ENCODE measurements at places on chromosomes 11 and 22.

- no peak for DNase-seq
These were observed 37.1 kb downstream of the ST3GAL4 start for GRCh38 chr11:126392633-126393013.

DNA sequence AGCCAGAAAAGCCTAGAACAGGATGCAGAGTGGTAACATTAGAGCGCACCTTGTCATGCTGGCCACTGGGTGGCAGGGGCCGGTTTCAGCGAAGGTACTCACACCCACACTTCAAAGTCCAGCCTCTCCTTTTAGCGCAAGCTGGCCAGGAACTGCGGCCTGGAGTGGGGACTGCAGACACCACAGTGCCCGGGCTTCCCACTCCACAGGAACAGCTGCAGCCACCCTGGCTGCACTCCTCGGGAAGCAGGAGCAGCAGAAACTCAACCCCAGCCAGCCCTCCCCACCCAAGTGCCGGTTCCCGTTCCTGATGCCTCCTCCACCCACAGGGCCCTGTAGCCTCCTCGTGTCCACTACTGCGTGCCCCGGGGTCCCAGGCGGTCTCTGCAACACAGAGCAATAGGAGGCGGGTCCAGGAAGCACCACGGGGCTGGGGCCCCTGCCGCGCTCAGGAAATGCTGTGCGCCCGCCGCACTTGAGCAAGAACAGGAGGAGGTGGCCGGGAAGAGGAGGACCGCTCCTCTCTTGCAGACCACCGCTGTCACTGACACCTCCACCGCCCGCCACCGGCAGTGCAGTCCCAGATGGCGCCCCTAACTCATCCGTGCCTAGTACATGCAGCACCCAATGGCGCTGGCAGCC is 2.2 kb downstream of the RFPL2 start:
- DNase-seq = no peak

DNA sequence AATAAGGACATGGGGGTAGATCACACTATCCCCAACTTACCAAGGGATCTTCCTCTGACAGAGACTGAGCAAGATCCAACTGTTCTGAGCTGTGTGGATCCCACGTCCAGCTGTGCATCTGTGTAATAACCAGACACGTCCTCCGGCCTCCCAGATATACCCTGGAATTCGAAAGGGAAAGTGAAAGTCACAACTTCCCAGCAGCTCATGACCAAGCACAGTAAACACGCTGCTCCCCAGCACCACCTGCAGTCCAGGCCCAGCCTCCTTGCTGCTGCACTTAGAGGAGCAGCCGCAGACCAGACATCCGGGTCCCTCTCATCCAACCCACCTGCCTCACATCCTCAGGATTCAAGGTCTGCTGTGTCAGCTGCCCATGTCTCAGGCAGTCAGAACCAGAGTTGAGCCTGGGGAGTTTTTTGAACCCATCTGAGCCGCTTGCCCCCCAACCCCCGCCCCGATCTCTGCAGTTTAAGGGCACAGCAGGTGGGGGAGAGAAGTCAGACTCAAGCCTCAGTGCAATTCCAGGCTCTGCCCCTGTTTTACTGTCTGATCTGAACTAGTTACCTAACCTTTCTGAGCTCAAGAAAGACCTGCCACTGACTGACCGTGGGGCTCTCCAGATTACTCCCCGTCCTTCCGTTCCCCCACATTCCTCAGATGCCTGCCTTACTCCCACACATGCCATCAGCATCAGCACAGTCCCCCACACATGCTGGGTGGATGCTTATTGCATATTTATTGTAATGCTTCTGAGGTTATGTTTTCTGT is at the start of gene APOL2:
Gene APOL2, minus strand, starts transcription at position 127 of the 771 bp plus-strand sequence. CDS start 6,365 bp downstream, outside the sequence.
- DNase-seq = peak; percentile 40

- DNase-seq = no peak
These were observed 65.3 kb downstream of the ARL14EP start for GRCh38 chr11:30387891-30388861.

DNA sequence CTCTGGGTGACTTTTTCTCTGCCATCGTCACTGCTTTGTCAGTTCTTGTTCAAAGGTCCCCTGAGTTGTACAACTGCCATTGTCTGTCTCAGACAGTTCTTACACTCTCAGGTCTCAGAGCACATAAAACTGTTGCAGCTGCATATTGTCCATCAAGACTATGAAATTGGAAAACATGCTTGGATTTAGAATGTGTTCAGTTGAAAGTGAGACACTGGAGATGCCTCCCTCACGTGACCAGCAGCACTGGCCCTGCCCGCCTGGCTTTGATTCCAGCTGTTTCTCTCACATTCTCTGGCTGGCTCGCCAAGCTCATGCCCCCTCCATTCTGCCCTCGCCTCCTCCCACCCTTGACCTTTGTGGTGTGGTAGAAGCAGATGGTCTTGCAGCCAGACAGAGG is 244.2 kb downstream of the NTM start:
- no peak for DNase-seq

- DNase-seq = no peak
These were observed 51.6 kb downstream of the NTM start for GRCh38 chr11:131422029-131422428.

DNA sequence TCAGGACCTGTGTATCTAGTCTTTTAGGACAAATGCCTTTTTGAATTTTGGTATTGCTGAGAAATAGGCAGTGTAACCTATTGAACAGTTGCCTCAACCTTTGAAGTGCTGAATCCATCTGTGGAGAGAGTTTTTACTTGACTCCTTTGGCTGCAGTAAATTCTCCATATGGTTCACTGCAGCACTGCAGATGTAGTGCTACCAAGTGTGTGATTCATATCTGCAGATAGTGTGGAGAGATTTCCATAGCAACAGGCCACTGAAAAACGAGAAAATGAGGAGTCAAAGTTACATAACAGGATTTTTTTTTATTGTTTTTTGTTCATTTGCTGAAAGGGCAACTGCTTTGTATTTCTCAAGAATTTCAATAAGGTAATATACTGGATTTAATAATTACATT is 356.1 kb downstream of the RAB38 start:
- no peak for DNase-seq

DNA sequence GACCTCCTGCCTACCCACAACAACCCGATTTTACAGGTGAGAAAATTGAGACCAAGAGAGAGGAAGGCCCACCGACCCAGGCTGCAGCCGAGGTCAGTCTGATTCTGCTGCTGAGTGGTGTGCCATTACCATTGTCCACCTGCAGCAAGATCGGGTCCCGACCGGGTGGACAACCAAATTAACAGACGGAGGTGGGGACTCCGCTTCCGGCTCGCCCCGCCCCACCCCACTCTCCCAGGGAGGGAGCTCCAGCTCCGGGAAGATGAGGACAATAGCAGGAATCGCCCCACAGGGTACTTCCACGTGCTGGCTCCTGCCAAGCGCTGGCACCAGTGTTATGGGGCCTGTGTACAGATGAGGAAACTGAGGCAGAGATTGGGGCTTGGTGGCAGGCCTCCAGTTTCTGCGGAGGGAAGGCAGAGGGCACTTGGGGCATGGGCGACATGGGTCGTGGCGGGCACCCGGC is 425 bp upstream of the KDELR3 start:
- DNase-seq = no peak

DNA sequence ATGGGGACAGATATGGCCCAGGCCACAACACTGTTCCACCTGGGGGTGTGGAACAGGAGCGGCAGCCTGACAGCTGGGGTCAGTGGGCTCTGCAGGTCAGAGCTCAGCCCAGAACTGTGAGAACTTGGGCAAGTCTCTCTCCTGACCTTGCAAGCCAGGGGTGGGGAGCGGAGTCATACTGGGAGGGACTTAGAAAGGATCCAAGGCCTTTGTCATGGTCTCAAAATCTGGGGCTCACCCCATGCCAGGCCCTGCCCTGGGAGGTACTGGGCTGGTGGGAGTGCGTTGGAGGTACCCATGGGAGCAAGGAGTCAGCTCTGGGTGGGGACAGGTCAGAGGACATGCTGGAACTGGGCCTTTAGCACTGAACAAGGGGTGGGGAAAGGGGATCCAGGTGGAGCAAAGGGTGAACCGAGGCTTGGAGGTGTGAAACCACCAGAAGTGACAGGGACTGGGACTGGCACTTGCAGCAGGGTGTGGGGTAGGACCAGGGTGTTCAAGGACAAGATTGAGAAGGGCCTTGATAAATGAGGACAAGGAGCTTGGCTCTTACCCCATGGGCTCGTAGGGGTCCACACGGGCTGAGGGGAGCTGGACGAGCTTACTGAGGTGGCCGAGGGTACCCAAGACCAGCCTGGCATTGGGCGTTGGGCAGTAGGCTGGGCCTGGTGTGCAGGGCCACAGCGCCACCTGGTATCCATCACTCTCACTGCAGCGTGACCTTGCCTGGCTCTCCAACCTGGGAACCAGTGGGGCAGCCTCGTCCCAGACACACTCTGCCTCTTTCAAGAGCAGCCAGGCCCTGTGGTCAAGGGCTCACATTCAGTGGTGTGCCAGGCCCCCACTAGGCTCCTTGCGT is 7.4 kb upstream of the PMM1 start:
- DNase-seq = no peak

GRCh38 chr11:72525466-72525865 is 91.1 kb upstream of the CLPB start:
- DNase-seq = no peak

- no peak for DNase-seq
These were observed 90.6 kb downstream of the DSCAML1 start for GRCh38 chr11:117706322-117706814.

DNA sequence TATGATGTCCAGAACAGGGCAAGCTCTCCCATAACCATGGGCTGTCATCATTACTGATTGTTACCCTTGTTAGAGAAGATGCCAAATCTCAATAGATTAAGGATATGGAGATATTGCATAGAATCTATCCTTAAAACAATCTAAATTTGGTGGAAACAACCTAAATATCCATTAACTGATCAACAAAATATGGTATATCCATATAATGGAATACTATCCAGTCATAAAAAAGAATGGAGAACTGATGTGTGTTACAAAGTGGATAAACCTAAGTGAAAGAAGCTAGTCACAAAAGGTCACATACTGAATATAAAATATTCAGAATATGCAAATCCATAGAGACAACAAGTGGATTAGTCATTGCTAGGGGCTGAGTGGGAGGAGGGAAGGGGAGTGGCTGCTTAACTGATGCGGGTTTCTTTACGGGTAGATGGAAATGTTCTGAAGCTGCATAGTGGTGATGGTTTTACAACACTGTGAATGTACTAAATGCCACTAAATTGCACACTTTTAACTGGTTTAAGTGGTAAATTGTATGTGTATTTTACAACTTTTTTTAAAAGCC is 36.1 kb upstream of the SMCO4 start:
- no peak for DNase-seq

DNA sequence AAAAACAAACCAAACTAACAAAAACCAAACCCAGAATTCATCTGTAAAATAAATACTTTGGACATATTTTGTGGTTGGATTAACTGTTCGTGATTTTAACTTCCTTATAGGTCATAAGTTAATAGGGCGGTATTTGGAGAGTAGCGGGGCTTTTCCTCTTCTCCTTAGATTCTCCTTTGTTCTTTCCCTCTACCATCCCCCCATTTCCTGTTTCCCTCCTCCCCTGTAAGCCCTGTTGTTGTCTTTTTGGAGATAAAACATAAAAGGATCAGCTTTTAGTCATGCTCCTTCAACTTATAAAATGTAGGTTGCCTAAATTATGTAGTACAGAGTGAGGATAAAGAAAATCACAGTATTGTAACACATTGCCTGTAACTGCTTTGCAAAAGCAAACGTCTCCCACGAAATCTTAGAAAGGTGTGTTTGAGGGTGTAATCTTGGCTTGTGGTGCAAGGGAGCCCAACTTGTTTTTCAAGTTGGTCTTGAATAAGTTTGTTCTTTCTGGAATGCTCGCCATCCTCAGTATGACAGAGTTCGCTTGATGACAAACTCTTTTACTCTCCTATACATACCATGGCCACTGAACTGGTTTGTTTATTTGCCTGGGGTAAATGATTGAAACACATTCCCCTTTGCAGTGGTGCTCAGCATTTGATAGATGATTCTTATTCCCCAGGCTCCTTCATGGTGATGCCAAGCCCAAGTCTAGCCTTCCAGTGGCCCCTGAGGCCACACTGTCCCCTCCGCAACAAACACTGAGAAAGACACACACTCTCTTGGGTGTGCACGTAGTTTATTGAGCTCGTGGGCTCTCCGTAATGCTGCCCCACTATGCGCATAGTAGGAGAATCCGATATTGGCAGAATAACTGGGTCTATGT is 49.4 kb downstream of the TEAD1 start:
- DNase-seq = no peak

GRCh38 chr11:72969894-72970335 is 155.7 kb downstream of the ATG16L2 start:
- DNase-seq = no peak

GRCh38 chr11:35047179-35047578 is 91.8 kb upstream of the CD44 start:
- no peak for DNase-seq

DNA sequence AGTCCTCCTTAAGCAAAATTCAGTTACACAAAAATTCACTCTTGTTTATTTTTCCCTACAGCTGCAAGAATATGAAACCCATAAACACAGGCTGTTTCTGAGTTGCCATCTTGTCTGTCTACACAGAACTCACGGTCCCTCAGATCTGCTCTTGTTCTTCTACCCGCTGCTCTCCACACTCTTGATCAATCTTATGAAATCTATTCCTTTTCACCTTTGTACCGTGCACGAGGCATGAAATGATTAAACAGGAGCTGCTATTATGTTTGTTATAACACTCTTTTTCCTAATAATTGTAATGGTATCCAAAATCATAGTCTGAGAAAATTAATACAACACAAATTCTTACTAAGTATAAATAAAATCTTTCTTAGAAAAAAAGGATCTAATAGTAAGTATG is 266.1 kb upstream of the PITPNB start:
- DNase-seq = no peak

- DNase-seq = no peak
These were observed 175.5 kb downstream of the SNX19 start for GRCh38 chr11:130740819-130741218.

DNA sequence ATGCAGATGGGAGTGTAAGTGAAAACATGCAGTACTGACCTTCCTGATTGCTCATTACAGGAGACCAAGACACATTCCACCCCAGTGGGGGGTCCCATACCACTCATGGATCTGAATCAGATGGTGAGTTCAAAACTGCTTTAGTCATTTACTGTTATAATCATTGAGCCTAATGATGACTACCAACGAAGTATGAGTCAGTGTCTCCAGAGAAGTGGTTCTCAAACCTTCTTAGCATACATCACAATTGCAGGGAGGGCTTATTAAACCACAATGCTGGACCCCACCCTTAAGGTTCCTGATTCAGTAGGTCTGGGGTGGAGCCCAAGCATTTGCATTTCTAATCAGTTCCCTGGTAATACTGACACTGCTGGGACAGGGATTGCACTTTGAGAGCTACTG is 75.8 kb downstream of the CD44 start:
- no peak for DNase-seq

GRCh38 chr22:48834404-48834803 is 993.3 kb downstream of the BRD1 start:
- DNase-seq = no peak

- no peak for DNase-seq
These were observed 82.9 kb downstream of the SPON1 start for GRCh38 chr11:14045417-14045816.

GRCh38 chr11:115930886-115931547 is 426.8 kb upstream of the CADM1 start:
- no peak for DNase-seq

DNA sequence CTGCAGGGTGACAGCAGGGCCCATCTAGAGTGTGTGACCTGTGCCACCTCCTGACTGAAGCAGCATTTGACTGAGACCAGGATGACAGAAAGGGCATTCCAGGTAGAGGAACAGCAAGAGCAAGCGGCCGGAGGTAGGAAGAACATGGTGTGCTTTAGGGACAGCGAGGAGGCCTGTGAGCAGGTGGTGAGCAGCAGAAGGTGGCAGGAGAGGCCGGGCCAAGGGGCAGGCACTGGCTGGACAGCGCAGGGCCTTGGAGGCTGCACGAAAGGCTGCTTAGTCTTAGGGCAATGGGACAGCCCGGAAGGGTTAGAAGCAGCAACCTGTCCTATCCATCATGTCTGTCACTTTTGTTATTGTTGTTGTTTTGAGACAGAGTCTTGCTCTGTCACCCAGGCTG is 17.6 kb upstream of the LRRC32 start:
- DNase-seq = no peak
